ENCODE measurements at places on chromosomes 4 and X.

DNA sequence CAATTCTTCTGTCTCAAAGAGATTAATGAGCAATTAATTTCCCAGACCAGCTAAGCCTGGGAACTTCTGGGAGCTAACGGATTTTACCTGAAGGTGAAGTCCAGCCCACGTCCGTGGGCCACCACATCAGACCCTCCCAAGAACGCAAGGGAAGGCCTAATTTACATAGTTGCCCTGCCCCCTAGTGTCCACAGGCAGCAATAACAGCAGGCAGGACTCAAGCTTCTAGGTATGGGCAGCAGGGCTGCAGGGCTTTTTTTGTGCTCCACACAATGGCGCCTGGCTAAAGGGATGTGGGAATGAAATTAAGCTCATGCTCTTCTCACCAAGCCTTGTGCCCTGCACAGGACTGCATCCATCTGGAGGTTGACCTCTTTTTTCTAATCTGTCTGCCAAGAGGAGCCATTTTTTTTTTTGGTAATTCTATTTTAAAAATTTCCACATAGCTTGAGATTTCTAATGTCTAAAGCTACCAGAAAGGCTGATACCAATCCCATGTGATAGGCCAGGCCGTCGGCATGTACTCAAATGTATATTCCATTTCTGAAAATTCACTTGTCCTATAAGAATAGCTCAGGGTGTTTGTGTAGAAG lies 111.9 kb upstream of the TMEM164 start:
- DNase-seq = peak; percentile 13

- no peak for DNase-seq
Observed at GRCh38 chr4:20576861-20577260, 123.4 kb upstream of the PACRGL start.

DNA sequence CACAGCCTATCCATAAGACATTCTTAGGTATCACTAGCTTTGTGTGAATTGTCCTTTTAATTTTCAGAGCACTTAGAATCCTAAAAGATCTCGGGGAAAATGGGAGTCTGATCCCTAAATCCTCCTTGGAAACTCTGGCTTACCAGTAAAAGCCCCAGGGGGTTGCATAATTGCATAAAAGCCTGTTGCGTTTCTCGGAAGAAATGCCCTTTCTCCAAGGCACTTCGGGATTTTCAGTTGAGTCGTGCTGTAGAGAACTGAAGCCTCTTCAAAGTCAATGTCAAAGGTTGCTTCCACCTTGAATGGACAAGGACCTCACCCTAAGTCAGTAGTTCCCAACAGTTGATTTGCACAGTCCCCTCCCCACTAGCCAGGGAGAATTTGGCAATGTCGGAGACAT lies 20.8 kb downstream of the FAM184B start:
- no peak for DNase-seq

GRCh38 chr4:40241941-40242340 lies 45.1 kb downstream of the RHOH start:
- DNase-seq = no peak

GRCh38 chrX:130386408-130386808 lies 934 bp upstream of the GPR119 start:
- no peak for DNase-seq

DNA sequence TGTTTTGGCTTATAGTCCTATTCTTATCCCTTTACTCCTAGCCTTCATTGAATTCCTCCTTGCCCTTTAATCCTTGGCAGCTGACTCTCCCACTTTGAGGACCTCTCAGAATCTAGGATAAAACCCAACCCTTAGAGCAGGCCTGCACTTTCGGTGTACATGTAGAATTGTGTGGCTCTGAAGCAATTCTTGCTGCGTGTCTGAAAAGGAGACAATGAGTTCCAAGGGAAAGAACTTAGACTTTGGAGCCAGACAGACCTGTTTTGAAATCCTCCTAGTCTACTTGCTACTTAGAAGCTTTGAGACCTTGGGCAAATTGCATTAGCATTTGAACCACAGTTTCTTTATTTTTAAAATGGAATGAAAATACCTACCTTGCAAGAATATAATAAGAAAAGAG lies 175.2 kb downstream of the BEND2 start:
- DNase-seq = no peak

DNA sequence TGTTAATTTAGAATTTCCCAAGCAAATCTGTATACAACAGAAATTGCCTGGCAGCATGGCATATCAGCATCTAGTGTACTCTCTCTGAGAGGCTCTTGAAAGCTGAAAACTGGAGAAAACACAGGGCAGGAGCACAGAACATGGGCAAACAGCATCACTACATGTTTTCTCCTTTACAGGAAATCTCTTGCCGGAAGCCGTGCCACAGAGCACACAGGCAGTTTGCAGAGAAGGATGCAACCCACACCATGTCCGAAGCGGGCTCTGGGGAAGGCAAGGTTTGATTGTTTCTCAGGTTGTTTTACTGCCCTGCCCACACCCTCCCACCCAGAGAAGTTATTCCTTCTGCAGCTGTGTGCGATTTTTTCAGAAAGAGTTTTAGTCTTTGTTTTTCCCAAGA lies 41.1 kb upstream of the FAM9C start:
- no peak for DNase-seq

- DNase-seq = no peak
Observed at GRCh38 chr4:176409627-176410026, 89.9 kb downstream of the SPCS3 start.

DNA sequence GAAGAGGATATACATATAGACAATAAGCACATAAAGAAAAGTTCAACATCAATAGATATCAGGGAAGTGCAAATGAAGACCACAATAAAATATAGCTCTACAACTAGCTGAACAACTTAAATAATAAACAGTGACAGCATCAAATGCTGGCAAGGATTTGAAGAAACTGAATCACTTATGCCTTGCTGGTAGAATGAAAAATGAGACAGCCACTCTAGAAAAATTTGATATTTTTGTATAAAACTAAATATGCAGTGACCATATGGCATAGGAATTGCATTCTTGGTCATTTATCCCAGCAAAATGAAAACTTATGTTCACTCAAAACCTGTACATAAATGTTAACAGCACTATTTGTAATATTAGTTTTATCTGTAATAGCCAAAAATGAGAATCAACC lies 1102.0 kb downstream of the C4orf33 start:
- no peak for DNase-seq

GRCh38 chr4:185576962-185577950 lies 41.9 kb upstream of the PDLIM3 start:
- DNase-seq = no peak

DNA sequence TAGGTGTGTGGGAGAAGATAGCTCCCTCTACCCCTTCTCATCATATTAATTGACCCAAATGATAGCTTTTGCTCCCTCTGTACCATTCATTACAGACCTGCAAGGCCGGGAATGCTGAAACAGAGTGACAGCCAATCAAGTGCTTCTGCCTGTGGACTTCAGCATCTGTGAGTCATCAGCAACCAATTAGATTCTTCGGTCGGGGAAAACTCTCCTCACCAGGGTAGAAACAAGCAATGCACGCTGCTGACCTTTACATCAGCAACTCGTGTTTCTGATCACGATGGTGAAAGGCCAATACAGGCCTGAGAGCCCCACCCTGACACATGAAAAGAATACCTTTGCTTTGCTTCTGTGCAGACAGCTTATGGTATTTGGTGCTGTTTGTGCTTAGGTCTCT lies 347.2 kb upstream of the DDX53 start:
- DNase-seq = no peak

GRCh38 chr4:118947095-118947494 lies 58.4 kb downstream of the SYNPO2 start:
- no peak for DNase-seq

GRCh38 chr4:188619456-188620149 lies 480.4 kb downstream of the TRIML1 start:
- DNase-seq = no peak

DNA sequence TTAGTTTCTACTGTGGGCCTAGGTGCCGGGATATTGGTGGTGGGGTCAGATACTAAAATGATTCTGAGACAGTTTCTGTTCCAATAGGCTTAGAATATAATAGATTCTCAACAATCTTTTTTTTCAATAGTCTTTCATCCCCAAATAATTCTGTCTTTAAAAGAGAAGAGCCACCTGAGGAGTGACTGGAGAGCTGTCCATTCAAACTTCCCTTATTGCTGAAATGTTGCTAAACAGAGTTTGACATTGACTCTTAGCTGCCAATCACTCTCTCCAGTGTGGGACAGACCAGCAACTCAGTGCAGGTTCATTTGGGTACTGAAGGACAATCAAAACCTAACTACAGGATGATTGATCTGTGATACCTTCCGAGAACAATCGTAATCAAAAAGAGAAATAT lies 12.4 kb upstream of the ADH7 start:
- DNase-seq = no peak

DNA sequence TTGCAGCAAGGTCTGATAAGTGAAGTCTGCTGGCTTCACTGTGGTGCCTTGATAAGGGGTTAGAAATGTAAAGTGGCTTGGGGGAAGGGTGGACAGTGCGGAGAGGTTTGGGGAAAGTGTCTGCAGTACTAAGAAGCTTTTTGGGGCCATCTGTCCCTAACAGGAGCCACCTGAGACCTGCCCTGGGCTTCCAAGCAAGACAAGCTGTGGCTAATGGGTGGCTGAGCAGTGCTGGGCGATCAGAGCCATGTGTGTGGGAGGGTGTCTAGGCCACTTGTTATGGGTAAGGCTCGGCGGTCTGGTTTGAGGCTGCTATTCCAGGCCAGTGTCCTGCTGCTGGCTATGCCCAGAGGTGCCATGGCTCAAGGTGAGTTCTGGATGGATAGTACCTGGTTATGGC lies 185.4 kb upstream of the MTMR8 start:
- DNase-seq = no peak

DNA sequence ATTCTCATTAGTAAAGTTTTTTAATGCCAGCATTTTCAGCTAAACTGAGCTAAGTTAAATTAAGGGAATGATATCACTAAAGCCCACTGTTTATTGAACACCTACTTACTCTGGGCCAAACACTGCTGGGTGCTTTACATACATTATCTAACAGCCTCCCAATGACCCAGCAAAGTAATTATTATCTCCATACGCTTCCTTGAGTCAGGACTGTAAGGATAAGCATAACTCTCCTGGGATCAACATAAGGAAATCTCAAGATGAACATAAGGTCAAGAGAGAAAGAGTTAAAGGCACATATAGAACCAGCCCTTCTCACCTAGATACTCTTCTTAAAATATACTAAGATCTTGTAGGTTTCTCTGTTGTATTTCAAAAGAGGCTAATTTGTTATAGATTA lies 13.7 kb downstream of the BMX start:
- no peak for DNase-seq

- no peak for DNase-seq
Observed at GRCh38 chr4:38559374-38559773, 104.6 kb upstream of the KLF3 start.

GRCh38 chr4:145181091-145181501 lies 707 bp upstream of the OTUD4 start:
- no peak for DNase-seq

DNA sequence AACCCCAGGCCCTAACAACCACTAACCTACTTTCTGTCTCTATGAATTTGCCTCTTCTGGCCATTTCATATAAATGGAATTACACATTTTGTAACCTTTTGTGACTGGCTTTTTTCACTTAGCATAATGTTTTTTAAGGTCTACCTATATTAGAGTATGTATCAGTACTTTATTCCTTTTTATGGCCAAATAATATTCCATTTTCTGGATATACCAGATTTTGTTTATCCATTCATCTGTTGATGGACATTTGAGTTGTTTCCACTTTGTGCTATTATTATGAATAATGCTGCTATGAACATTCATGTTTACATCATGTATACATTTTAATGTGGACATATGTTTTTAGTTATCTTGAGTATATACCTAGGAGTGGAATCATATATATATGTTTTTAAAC lies 35.5 kb downstream of the REPS2 start:
- no peak for DNase-seq

DNA sequence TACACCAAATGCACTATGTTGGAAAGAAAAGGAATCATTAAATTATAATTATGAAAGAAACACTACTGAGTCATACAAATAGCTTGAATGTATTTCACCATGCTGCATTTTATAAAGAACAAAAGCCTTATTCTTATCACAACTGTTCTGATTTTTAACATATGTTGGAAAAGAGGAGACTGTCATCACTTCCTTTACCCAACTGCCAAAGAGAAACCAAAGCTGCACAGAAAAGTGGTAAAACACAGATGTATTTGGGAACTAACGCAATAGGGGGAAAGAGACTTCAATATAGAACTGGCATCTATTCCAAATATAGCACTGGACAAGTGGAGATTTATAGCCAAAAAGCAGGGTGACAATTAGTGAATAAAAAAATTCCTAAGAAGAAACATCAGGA lies 181.0 kb downstream of the SPANXN3 start:
- DNase-seq = no peak

GRCh38 chr4:41572956-41573355 lies 35.0 kb downstream of the LIMCH1 start:
- no peak for DNase-seq

DNA sequence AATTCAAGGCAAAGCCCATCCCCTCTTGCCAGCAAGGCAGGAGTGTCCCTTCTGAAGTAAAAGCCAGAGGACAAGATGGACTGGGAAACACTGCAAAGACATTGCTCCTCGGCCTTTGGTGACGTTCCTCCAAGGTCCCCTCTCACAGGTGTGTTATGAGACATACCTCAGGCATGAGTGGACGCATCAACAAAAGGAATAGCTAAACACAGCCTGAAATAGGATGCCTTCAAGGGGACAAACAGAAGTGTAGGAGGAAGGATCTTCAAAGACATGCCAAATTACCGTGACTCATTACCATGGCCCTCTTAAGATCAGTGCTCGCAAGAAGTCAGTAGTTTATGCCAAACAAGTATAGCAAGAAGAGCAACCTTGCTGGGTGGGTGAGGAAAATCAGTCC lies 6.0 kb upstream of the IDS start:
- no peak for DNase-seq

- no peak for DNase-seq
Observed at GRCh38 chr4:101682946-101683345, 107.6 kb upstream of the BANK1 start.

- no peak for DNase-seq
Observed at GRCh38 chr4:185512516-185512915, 22.8 kb downstream of the PDLIM3 start.

- DNase-seq = no peak
Observed at GRCh38 chr4:140710908-140711622, 45.1 kb downstream of the TBC1D9 start.

- peak; percentile 68 for DNase-seq
Observed at GRCh38 chr4:98658287-98659105, at the start of gene TSPAN5. TSS of gene TSPAN5 (minus strand) at chr4:98658611.

GRCh38 chr4:30450474-30450873 lies 269.7 kb upstream of the PCDH7 start:
- DNase-seq = no peak

Measured in stimulated activated CD8-positive, alpha-beta memory T cell treated with anti-CD3 and anti-CD28 coated beads, Interleukin-7, amount 100 ng/mL, for 1 hour (primary cell).